ENCODE measurements at places on chromosomes 7 and 10. TPM values are rescaled to one million over a fixed set of nuclear protein-coding genes. Genes with fewer than 3 reads are reported as not detected.

DNA sequence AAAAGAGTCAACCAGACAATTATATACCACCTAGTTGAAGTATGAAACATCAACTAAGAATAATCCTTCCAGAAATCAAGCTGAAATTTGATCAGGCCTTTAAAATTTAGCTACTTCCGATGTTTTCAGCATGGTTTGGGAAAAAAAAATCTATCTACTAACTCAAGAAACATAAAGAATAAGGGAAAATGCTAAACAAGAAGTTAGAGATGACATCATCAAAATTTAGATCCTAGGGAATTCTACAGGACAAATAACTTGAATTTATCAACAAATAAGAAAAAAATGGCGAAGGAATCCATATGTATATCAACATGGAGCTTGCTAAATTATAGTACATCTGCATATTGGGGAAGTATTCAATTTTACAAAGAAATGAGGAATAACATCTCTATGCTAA lies 36.3 kb downstream of the HYAL4 start:
- DNase-seq, result no peak

GRCh38 chr10:35003906-35004305 lies 86.2 kb downstream of the CUL2 start:
- DNase-seq, result no peak

DNA sequence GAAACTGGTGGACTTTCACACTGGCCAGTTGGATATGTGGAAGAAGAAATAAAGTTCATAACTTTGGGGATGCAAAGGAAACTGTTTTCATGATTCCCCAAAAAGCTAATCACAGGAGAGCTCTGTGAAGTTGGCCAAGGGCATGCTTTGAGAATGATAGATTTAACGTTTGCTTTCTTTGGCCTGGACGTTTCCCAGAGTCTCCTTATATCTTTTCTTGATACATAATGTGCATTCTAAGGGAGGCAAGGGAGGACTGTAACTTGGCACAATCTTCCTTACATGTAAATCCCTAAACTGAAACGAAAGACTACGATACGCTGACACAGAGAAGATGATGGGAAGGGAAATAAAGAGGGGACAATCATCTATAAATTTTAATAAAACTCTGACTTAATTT lies 176.5 kb upstream of the INHBA start:
- DNase-seq, result no peak

DNA sequence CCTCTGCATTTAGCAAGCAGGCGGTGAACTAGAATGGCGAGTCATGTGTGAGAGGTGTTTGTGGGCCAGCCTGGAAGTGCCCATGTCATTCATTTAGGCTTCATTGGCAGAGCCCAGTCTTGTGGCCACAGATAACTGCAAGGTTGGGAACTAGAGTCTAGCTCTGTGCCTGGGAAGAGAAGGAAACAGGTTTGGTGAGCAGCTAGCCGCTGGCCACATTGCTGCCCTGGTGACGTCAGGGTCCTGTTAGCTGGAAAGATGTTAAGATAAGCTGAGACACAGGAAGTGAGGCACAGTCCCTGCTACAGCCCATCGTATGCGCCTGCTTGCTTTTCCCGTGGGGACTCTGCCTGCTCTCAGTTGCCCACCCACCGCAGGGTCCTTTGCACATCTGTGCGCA lies 185.5 kb downstream of the CAMK1D start:
- no peak for DNase-seq

- no peak for DNase-seq
Observed at GRCh38 chr10:60144099-60144498, 237.7 kb upstream of the CCDC6 start.

- no peak for DNase-seq
Observed at GRCh38 chr10:125130260-125130659, 30.1 kb downstream of the CTBP2 start.

RBP3 gene
- not detected for total RNA-seq

ORAI2 gene
- 5.9 TPM for total RNA-seq

LIPF gene
- not detected for total RNA-seq

C10orf67 gene
- total RNA-seq, result 0.44 TPM

PDE6C gene
- not detected for total RNA-seq
